ENCODE measurements at places on chromosomes 1 and 21.

DNA sequence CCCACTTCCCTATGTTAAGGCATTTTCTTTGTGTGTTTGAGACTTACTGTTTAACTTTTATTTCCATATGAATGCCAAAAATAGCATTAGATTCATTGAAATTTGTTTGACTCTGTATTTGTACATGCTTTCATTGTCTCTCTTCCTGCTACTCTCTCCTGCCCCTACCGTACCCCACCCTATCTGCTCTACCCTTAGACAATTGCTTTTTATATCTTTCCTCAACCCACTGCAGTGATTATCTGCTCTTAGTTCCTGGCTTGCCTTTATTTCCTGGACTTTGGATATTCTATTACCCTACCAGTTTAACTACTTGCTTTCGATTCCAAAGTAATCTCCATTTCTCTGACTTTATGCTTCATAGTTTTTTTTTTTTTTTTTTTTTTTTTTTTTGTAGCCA lies 10.5 kb downstream of the RAVER2 start:
- DNase-seq = no peak

DNA sequence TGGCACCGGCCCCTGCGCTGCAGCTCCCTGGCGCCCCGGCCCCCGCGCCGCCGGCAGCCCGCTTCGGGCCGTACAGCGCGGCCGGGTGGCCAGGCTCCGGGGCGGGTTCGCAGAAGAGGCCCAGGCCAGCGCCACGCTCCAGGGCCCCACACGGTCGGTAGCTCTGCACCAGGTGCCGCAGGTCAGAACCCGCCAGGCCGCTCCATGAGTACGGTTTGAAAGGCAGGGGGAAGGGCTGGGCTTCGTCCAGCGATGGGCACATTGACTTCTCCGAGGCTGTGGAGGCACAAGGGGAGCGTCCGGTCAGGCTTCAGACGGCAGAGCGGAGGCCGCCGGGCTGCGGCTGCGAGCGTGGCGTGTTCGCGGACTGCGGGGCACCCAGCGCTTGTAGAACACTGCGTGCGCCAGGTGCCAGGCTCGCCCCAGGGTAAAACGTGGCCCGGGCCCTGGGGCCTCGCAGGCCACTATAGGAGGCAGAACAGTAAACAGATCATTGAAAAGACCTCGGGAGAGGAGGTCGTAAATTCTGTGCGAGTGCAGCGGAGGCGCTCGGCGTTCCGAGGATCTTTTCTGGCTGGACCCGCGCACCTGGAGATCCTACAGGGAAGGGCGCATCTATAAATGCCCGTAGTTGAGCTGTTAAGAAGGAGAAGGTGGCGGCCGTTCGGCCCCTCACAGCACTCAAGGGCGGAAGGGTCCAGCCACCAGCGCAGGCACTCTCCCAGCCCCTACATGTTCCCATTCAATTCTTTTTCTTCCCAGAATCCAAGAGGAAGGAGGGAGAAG lies 5.7 kb downstream of the GFI1 start:
- no peak for DNase-seq

DNA sequence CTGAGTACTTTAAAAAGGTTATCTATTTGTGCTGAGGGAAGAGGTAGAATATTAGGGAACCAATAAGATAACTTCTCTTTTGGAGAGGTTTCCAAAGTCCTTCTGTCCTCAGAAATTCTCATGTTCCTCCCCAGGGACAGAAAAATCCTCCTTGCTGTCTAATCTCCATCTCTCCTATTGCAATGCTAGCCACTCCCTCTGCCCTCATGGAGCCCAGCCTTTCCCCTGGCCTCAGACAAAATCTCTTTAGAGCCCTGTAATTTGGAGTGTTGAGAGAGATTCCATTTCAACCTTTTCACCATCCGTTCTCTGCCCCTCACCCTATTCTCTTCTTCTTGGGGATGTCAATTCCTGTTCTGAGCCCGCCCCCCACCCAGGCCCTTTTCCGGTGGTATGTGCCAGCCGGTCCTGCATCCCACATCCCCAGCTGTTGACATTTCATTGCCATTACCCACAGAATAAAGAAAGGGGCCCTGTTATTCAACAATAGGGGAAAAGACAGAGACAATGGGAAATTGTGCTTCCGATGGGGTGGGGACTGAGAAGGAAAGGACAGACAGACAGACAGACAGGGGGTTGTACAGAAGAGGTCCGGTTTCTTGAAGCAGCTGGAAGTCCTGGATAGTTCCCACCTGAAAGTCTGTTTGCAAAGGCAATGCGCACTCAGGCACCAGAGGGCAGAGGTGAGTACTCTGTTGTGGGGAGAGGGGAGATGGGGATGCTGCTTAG lies at the start of gene HAPLN2:
Gene HAPLN2 (plus strand): TSS at position 563 of the 729 bp plus-strand sequence. CDS start 4,076 bp downstream, outside the sequence.
- no peak for DNase-seq

DNA sequence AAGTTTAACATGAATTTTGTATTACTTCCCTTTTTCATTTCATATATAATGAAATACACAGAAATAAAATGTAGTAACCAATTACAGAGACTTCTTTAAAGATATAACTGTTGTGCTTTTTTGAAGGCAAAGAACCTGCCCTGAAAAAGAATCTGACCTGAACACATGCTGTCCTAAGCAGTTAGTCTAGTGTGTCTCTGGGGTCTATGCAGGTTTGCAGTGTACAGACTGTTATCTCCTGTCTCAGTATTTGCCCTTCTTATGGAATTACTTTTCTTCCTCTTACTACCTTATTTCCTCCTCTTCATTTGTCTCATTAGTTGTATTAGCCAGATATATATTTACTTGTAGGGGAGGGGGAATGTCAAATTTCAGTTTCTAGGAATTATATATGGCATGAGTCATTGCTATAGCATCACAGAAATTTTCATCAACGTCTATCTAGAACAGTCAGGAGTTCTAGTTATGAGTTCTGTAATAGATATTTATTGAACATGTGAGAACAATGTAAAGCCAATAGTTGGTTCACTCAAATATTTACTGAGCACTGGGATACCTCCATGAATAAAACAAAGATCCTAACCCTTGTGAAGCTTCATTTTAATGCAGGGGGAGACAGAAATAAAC lies 28.4 kb upstream of the PLEKHO1 start:
- peak; percentile 2 for DNase-seq

DNA sequence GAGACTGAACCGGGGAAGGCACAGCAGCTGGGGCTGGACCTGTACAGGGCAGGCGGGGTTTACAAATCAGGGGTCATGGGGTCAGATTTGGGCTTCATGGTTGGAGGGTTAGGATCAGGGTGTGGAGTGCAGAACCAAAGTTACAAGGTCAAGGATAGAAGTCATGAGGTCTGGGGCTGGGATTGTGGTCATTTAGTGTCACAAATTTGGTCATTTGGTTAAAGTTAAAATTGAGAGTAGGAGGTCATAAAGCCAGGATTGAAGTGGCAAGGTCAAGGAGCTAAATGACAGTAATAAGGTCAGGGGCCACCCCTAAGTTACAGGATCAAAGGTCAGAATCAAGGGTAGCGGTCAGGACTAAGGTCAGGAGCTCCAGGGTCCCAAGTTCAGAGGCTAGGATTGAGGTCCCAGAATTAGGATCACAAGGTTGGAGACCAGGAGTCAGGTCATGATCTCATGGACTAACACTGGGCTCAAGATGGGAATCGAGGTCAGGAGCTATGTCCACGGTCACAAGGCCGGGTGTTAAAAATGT lies 20.4 kb downstream of the SERINC2 start:
- no peak for DNase-seq

- DNase-seq = peak; percentile 52
Measured at GRCh38 chr1:196372896-196373536, 235.2 kb downstream of the KCNT2 start.

DNA sequence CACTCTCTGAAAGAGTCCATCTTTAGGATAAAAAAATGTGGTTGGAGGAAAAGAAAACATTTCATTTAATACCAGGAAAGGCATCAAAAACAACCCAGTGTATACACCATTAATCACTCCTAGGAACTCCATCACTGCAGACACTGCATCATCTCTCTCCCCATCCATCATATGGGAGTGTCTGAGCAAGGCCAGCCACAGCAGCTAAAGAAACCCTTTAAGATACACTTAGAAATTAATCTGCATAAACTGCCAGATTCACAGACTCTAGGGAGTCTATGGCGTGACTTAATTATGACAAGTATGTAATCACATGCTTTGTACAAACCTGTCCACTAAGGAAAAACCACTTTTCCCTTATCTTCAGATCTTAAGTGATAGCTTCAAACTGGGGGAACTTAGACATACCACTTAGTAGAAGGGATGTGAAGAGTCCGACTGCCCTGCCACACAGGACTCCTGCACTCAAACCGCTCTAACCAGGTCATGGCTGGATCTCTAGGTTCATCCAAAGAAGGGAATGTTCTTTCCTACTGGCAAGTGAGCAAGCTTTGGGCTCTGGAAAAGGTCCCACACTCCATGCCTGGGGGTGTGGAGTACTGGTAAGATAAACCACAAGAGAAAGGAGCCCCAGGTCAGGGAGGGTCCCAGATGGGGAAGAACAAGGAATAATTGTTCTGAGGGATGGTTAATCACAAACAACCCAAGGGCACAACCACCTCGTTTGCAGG lies 61.0 kb upstream of the C8B start:
- no peak for DNase-seq

DNA sequence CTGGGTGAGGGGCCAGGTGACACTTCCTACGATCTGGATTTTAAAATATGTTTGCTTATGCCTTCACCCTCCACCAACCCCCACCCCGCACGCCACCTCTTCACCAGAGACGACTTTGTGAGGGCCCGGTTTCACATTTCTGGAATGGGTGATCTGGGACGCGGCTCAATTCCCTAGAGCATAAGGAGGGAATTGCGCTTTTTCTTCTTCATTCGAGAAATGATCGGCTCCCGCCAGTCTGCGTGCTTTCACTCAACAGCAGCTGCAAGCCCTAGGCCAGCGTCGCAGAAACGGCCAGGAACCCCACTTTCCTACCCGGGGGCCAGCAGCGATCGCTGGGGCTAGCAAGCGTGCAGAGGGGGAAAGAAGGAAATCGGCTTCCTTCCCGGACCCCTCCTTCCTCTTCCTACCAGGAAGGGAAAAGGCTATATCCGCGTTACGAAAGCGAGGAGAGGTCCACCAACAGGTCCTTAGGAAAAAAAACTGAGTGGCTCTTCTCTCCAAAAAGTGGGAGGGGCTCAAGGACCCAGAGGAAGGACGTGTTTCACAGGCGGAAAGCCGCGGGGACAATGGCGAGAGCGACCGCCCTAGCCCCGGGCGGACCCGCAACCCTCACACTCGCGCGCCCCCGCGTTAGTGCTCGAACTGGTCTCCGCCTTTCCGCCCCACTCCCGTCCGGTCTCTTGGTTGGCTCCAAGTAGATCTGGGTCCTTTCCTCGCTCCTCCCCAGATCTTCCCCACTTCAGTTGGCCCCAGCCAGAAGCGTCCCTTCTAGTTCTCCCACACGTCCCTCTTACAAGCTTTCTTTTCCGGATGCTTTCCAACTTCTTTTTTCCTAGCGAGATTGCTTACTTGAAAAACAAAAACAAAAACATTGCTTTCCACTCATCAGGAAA lies 1.1 kb upstream of the ADAMTS1 start:
- DNase-seq = no peak

- DNase-seq = no peak
Measured at GRCh38 chr1:206961668-206962067, 8.6 kb downstream of the FCAMR start.

DNA sequence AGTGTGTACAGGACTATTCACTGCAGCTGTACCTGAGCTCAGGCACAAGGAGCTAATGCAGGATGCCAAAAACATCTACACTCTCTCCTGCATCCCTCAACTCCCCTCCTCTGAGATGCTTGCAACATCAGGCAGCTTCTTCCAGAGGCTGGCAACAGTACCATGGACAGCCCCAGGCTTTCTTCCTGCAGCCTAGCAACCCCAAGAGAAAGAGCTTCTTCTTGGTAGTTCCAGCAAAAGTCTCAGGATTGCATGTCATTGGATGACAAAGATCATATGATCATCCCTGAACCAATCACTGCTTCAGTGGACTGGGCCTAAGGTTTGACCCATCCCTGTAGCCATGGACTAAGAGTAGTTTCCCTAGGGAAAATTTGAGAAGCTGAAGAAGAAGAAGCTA lies 46.7 kb downstream of the CAMK2N1 start:
- no peak for DNase-seq

DNA sequence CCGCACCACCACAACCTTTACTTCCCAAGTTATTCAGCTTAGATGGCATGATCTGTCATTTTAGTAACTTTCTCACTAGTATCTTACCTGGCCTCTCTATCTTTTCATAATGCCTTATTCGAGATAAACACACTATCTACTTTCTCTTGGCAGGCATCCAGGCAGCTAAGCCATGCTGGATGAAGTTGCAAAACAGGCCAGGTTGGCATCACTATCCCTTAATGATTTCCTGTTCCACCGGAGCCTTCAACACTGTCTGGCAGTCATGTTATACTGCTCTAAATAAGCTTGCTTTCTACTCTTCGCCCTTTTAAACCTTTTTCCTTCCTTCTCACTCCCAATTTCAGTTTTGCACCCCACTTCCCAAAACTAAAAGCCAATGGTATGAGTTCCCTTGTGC lies 12.0 kb upstream of the KCNH1 start:
- DNase-seq = no peak

- DNase-seq = no peak
Measured at GRCh38 chr1:8908388-8909151, 30.1 kb upstream of the ENO1 start.

GRCh38 chr1:116855773-116856201 lies 53.9 kb upstream of the PTGFRN start:
- no peak for DNase-seq

DNA sequence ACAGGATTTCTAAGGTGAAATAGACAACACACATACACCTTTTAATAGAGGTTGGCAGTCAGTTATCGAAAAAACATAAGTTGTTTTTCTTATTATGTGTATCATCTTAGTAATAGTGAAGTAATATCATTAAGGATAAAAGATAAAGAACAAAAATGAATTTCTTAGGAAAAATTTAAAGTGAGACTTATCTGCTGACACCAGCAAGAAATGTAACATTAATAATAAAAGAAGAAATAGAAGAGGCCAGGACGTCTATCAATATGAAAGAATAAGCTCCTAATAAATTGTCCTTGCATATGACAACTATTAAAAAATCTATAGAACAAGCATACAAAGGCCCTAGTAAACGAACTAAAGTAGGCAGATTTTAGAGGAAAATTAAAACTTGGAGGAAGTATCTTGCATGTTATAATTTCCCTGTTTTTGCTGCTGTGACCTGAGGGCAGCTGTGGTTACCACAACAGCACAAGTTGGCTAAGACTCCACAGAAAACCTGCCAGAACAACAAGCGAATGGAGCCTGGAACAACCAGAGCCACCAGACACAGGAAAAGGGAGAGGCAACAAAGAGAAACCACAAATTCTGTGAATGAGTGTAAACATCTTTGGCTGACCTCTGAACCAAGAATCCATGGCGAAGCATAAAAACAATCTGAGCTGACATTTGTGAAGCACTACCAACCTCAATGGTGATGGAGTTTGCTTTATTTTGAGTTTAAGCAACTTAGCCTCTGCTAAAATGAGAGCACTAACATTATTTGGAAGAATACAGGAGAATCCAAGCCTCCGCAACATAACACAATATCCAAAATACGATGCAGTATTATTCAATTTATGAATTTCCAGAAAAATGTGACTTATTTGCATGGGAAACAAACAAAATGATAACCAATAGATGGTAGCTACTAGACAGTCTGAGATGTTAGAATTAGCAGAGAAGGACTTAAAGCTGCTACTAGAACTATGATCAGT lies 207.5 kb downstream of the KCNT2 start:
- DNase-seq = peak; percentile 36

GRCh38 chr1:82706741-82707140 lies 906.0 kb downstream of the ADGRL2 start:
- no peak for DNase-seq

Measured in AML-193 (cell line).